ENCODE measurements at places on chromosomes 3 and 15.

DNA sequence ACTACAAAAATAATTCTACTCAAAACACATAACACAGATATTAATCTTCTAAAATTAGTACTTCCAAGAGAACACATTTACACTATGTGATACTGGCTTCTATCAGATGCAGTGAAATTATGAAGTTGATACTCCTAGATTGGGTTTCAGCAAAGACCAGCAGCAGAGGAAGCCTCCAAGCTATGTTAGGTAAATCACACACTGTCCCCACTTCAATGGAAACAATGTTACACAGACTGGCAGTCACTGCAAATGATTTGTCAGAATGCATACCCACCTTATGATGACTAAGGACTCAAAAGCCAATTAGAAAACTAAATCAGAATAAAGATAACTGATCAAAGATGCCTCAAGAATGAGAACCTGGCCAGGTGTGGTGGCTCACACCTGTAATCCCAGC, 90.1 kb upstream of the MYO5C start:
- no peak for DNase-seq

DNA sequence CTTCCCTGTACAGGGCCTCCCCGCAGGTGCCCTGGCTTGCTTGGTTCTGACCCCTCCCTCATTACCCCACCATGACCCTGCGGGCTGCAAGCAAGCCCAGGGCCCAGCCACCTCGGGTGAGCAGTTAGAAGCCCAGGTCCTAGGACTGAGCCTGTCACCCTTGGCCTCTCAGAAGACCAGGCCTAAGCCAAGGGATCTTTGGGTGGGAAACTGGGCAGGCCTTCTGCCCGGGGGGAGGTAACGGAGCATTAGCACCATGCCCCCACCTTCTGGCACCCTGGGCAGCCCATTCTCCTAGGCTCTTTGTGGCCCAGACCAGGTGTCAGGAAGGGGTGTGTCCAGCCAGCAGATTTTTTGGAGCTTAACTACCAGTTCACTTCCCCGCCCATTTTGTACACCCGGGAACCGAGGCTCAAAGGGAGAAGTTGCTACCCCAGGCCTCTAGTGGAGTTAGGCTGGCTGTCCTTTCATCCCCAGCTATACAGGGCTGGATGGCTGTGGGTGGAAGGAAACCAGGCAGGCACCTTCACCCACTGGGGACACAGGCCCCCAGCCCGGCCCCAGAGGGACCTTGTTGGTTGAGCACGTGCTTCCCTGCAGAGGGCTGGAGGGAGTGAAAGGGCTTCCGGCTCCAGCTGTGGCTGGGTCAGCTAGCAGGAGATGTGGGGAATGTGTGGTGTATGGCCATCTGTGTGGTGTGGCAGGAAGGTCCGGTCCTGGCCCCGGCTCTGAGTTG, 1.4 kb downstream of the CSK start:
- DNase-seq: peak; percentile 71

- no peak for DNase-seq
Measured at GRCh38 chr15:59367022-59367451, 5.6 kb downstream of the MYO1E start.

DNA sequence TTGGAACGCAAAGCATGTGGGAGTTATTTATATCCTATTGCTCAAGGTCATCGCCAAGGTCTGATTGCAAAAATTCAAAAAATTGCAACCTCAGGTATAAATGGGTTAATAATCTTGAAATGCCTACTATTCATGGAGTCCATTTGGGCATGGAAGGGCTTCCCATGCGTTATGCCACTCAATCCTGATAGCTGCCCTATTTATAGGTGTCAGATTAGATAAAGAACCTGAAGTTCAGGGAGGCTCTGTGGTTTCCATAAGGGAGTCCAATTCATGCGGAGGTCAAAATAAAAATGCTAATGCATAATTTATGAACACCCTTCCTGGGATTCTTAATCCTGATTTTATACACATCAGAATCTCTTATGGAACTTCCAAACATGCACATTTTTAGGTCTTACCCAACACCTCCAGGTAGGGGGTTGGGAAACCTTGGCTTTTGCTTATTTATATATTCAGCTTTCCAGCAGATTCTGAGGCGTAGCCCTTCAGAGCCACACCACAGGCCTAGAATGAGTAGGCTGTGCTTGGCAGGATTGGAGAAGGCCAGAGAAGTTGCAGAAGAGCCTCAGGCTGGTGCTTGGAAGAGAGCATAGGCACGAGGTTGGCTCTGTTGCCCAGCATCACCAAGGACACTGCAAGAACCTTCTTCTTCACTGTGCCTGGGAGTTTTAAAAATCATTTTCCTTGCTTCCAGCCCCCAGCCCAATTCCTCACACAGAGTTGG, 324.4 kb upstream of the CFAP20DC start:
- DNase-seq: no peak

- DNase-seq: no peak
Measured at GRCh38 chr3:178483704-178484103, 52.5 kb upstream of the KCNMB2 start.

All from activated T-cell treated with anti-CD3 and anti-CD28 coated beads, Interleukin-2, amount 50 U/mL, for 48 hours (primary cell).